ENCODE measurements at places on chromosomes 6 and 20. TPM values are rescaled to one million over a fixed set of nuclear protein-coding genes. Genes with fewer than 3 reads are reported as not detected.

Gene ID4
- total RNA-seq: 44.3 TPM

Gene SLC35D3
- total RNA-seq: not detected

Gene MKKS
- total RNA-seq: 17.5 TPM

Gene ME1
- 19.8 TPM for total RNA-seq

Gene GJA1
- total RNA-seq: 266 TPM

Gene ALDH5A1
- total RNA-seq: 16.8 TPM

Gene HTR1B
- total RNA-seq: 0.36 TPM

Gene SPDEF
- total RNA-seq: 0.48 TPM

Gene SOX18
- not detected for total RNA-seq

Gene TP53INP2
- 4.9 TPM for total RNA-seq

Gene KIF3B
- 32.0 TPM for total RNA-seq

Gene EIF2S2
- 86.3 TPM for total RNA-seq

Gene RAET1E
- total RNA-seq: not detected

Gene TSHZ2
- 5.2 TPM for total RNA-seq

Gene FOXP4
- 24.3 TPM for total RNA-seq

Gene GTF2H4
- total RNA-seq: 26.0 TPM

Gene PBOV1
- not detected for total RNA-seq

Gene GGTLC1
- not detected for total RNA-seq

Gene BEND6
- total RNA-seq: 1.2 TPM

Gene PSORS1C1
- 0.80 TPM for total RNA-seq

Gene GCNT2
- 36.4 TPM for total RNA-seq

Gene MYLK2
- total RNA-seq: not detected

Gene HLA-DRA
- 3.7 TPM for total RNA-seq

Gene CLDN20
- total RNA-seq: not detected

Gene TAP1
- 15.2 TPM for total RNA-seq

Gene LY6G6F
- not detected for total RNA-seq

Gene GSTA5
- total RNA-seq: not detected

Gene EZR
- total RNA-seq: 399 TPM

Gene LY6G6D
- not detected for total RNA-seq

Gene TRIM15
- 2.6 TPM for total RNA-seq

Gene ULBP1
- 0.28 TPM for total RNA-seq

Gene SSTR4
- 0.53 TPM for total RNA-seq

Gene BNIP5
- 29.1 TPM for total RNA-seq

Gene FNDC1
- 1.3 TPM for total RNA-seq

Gene OR12D3
- total RNA-seq: not detected

All from hepatocyte (in vitro differentiated cells).